ENCODE measurements at places on chromosomes 3 and 15. TPM values are rescaled to one million over a fixed set of nuclear protein-coding genes. Genes with fewer than 3 reads are reported as not detected.
A peak's percentile ranks its signal among the peaks of the same experiment; 100 is the strongest.

SLC7A14 gene
- not detected for total RNA-seq

RRP9 gene
- total RNA-seq, result 24.3 TPM

TTC21A gene
- total RNA-seq, result 5.1 TPM

ALDH1A2 gene
- not detected for total RNA-seq

TUSC2 gene
- total RNA-seq, result 16.1 TPM

SLC49A4 gene
- total RNA-seq, result 3.0 TPM

INTS14 gene
- total RNA-seq, result 38.4 TPM

XCR1 gene
- not detected for total RNA-seq

GRCh38 chr3:30667280-30667651 lies 60.9 kb downstream of the TGFBR2 start:
- peak; percentile 67 for DNase-seq

- no peak for DNase-seq
Observed at GRCh38 chr3:53863145-53863544, 16.8 kb downstream of the IL17RB start.

DNA sequence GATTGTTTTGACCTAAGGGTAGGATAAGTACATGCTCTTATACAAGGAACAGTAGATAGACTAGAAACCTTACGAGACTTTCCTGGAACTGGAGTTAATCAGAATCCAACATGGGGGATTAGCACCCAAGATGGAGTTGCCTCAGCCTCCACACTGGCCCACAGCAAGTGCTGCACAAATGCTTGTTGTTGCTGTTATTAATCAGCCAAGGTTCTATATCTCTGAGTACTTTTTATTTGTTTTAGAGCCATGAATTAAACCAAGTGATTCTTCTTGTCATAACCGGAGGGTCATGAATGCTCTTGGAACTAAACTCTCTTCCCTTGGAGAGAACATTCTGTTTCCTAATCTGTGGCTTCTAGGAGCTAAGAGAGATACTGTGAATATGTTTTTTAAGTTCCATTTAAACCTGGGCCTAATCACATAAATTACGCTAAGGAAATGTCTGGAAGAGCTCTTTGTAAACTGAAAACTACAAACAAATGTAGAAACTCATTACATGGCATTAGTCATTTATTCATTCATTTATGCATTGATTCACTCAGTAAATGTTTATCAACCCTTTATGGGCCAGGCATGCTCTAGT lies 5.7 kb upstream of the IL16 start:
- DNase-seq, result no peak

- DNase-seq, result no peak
Observed at GRCh38 chr15:67501836-67502461, 19.0 kb upstream of the C15orf61 start.

DNA sequence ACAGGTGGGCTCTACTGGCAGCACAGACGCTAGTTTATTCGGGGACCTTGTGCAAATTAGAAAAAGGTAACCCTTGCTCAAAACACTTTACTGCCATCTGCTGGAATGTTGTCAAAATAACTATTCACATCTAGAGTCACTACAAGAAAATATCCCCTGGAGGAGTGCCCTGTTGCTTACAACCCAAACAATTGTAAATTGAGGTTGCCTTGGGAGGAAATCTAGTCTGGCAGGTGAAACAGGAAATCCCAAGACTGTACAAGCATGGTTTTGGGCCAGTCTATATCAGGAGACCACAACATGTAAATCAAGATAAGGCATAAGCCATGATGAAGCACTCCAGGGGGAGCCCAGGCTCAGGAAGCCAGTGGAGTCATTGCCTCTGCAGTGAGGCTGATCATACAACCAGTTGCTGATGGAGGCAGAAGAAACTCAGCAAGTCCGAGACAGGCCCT lies 136.8 kb upstream of the ACP3 start:
- DNase-seq, result peak; percentile 9

GRCh38 chr3:194929578-194929960 lies 243.9 kb downstream of the FAM43A start:
- no peak for DNase-seq

- DNase-seq, result no peak
Observed at GRCh38 chr15:35139822-35140221, 54.7 kb upstream of the NANOGP8 start.

- no peak for DNase-seq
Observed at GRCh38 chr15:27582726-27583410, 516.2 kb downstream of the OCA2 start.

GRCh38 chr3:161263057-161263456 lies 41.9 kb downstream of the NMD3 start:
- no peak for DNase-seq

DNA sequence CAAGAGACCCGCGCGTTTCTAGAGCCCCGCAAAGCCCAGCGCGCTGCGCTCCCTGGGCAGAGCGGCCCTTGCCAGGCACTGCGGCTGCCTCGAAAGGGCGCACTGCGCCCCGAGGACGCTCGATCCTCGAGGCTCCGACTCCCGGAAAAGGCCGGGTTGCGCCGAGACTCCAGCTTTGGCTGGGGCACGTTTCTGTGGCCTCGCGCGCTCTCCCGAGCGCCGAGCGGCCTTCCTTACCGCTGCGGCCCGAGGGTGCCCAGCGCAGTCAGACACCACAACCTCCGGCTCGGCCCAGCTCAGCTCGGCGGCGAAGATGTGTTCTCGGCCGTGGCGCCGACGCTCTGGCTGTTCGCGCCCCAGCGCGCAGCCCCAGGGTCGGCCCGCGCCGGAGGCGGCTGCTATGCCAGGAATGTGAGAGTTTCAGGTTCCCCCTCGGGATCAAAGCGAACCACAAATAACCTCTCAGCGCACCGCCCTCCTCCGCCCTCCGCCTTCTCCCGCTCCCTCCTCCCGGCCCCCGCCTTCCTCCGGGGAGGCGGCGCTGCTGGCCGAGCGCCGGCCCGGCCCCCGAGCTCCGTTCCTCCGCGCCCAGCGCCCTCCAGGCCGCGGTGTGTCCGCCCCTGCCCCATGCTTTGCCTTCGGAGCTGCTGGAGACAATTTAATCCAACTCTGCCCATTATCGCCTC lies at the start of gene AMOTL2:
Gene AMOTL2, minus strand, starts transcription at position 343 of the 686 bp plus-strand sequence. CDS start 3,014 bp downstream, outside the sequence.
- no peak for DNase-seq

GRCh38 chr15:86849558-86850285 lies 770.1 kb downstream of the AGBL1 start:
- DNase-seq, result no peak

- no peak for DNase-seq
Observed at GRCh38 chr15:26115229-26115943, 252.3 kb upstream of the ATP10A start.

DNA sequence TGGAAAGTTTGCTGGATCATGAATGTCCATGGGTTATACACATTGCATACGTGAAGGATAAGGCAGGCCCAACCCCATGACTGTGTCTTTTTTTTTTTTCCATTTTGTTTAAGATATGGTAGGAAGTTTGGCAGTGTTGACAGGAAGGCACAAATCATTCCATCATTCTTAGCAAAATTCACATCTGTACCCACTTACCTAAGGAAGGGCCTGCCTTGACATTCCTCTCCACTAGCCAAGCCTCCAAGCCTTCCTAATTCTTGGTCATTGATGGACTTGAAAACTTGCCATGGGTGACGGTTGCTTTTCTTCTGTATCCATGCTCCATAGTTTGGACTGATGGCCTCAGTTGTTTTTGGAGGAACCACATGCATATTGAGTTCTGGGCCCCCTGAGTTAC lies 54.4 kb downstream of the ARNT2 start:
- DNase-seq, result no peak

- DNase-seq, result no peak
Observed at GRCh38 chr15:69604072-69604411, 151.4 kb downstream of the RPLP1 start.

- no peak for DNase-seq
Observed at GRCh38 chr3:102123590-102124190, 274.4 kb downstream of the NFKBIZ start.

DNA sequence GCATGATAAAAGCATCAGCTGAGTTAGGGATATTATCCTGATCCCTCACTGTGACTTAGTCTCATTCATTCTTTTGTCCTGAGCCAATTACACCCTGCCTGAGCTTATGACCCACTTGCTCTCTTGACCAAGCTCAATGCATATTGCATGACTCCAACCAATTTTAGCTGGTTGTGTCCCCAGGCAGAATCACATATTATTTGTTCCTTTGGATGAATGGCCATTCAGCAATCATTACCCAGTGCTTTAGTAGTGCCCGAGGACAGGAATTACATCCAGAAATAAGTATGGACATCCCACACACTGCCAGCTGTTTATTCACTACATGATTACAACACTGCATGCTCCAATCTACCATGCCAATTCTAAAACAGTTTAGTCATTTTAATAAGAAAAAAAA lies 322.5 kb downstream of the ZBBX start:
- DNase-seq, result no peak

GRCh38 chr15:67915461-67916374 lies 75.9 kb upstream of the RNU6-1 start:
- DNase-seq, result no peak

DNA sequence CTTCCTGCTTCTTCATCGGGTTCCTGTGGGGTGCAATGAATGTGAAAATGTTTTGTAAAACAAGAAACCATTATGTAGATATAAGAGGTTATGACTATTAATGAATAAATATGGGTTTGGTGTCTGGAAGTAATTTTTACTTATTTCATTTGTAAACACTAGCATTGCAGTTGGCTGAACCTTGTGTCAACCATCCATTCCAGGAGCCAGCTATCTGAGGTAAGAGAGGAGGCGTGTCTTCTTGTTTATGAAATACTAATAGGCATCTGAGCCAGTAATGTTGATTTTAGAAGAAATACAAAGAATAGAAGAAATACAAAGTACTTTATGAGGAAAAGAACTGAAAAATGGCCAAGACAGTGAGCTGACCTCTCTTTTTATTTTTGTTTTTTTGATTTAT lies 187.5 kb downstream of the LPP start:
- DNase-seq, result no peak

DNA sequence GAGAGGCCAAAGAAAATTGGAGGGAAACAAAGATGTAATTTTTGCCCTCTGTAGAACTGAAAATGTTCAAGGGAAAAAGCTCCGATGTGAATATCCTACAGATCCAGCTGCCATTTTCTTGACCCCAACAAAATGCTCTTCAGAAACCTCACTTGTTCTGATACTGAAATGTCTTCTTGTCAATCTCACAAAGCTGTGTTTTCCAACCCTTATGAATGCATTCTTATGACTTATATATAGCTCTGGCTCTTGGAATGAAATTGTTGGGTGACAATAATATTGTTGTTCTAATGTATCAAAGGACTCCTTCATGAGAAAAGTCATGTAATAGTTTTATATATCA lies 157.1 kb upstream of the TGFBR2 start:
- DNase-seq, result no peak

DNA sequence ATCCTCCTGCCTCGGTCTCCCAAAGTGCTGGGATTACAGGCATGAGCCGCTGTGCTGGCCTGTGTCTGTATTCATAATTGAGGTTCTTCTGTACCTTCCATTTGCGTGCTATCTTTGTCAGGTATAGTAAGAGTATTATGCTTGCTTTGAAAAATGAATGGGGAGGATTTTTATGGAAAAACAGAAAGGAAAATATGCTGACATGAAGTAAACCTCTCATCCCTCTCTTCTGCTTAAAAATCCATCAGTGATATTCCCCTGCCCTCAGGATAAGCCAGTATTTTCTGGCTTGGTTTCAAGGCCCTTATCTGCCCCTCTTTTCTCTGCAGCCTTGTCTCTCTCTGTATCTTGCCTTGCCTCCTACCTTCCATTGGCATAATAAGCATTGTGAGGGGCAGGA lies 80.7 kb downstream of the NR1D2 start:
- DNase-seq, result no peak

- DNase-seq, result no peak
Observed at GRCh38 chr3:66052721-66053549, 14.2 kb upstream of the MAGI1 start.

DNA sequence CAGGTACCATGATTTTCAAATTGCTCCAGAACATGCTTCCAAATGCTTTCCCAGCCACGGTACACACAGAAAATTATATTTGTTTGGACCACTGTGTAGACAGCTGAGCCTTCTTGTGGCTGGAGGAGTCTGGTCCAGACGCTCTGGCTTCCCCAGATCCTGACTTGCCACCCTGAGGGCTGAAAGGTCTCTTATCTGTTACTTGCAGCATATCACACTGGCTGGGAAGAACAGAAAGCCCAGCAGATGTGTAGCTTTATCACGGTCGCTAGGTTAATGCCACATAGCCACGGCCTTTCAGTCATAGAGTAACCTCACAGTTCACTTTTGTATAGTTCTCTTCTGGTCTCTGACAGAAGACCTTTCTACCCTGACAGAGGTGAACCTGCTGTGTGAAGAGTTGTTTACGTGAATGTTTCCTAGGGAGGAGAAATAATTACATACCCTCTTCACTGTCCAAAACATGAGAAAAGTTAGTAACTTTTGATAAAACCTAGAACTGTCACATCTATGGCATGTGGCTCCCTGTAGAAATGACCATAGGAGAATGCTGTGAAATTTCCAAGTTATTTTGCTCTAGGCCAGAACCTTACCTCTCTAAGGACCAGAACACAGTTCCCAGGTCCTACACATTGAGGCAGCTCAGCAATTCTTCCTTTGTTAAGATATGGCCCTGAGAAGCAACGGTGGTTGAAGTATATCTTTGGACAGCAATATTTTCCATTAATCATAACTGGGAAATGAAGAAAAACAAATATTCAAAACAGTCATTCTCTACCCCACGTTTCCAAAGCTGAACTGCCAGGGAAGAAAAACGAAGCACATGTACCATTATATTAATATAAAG lies 15.8 kb upstream of the STIMATE start:
- DNase-seq, result no peak

DNA sequence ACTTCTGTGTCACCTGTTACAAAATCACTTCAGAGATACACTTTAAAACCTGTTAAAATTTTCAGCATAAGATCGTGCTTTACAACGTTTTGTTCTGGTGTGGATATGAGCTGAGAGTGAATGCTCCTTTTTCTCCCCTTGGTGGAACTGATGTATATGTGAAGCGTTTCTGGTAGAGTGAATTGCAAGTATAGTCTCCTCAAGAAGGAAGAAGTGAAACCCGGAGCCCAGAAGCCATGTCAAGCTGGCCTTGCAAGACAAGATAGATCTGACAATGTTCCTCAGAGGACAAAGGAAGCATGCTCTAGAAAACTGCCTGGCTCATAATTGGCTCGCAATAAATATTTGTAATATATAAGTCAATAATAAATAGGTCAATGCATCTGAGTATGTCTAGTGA lies 23.6 kb downstream of the SERPINI2 start:
- DNase-seq, result no peak

DNA sequence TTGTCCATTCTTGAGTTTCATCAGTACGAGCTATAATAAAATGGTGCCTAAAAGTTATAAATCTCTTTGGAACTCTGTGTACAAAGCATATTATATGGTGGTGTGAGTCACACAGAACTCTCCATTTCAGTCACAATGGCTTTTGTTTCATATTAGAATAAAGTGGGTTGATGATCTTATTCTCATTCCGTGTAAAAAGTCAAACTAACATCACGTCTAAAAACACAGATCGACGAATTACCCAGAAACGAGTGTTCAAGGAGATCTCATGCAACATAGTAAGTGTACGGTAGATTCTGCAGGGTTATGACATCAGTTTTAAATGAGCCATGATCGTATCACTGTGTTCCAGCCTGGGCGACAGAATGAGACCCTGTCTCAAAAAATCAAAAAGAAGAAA lies 122.4 kb downstream of the FOXP1 start:
- DNase-seq, result no peak

GRCh38 chr3:179181021-179181472 lies 32.9 kb downstream of the PIK3CA start:
- DNase-seq, result no peak

GRCh38 chr3:6351752-6352151 lies 509.2 kb upstream of the GRM7 start:
- no peak for DNase-seq

Data from activated CD4-positive, alpha-beta T cell treated with anti-CD3 and anti-CD28 coated beads, Interleukin-2, amount 10 ng/mL, durations not matched to agents 7 days and 5 days (primary cell).